ENCODE measurements at places on chromosomes 3 and 15.

DNA sequence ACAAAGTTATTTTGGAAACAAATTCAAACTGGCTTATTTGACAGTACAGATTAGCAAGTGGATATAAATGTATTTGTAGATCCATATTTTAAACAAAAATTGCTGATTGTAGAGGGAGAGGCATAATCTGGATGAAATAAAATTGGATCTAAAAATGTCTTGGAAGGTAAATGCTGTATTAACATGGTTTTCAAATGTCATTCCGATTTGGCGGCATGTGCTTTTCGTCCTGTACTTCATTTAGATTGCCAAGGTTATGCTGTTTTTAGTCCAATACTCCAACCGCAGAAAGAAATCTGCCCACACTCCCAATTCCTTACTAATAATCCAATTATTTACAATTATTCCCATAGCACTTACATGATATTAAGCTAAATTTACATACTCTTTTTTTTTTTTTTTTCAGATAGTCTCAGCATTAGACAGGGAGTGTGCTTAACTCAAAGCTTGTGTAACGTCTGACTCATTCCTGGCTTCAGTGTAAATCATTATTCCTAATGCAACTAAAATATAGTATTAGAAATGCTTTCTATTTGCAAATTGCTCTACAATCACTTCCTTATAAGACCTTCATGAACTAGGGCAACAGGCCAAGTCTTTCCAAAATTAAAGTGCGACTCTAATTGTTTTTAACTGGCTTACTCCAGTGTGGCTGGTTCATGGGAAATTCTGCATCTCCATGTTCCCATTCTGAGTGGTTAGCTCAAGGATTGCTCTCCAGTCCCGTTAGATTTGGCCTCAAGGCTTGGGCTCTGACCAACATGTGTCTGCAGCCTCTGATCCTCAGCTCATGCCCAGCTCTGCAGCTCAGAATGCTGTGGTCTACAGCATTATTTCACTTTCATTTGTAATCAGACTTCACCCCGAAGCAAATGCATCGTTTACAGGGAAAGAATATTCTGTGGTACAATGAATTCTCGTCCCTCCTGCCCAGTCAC lies 103.9 kb downstream of the FBN1 start:
- no peak for DNase-seq

GRCh38 chr3:162863579-162863978 lies 1367.0 kb downstream of the OTOL1 start:
- no peak for DNase-seq

DNA sequence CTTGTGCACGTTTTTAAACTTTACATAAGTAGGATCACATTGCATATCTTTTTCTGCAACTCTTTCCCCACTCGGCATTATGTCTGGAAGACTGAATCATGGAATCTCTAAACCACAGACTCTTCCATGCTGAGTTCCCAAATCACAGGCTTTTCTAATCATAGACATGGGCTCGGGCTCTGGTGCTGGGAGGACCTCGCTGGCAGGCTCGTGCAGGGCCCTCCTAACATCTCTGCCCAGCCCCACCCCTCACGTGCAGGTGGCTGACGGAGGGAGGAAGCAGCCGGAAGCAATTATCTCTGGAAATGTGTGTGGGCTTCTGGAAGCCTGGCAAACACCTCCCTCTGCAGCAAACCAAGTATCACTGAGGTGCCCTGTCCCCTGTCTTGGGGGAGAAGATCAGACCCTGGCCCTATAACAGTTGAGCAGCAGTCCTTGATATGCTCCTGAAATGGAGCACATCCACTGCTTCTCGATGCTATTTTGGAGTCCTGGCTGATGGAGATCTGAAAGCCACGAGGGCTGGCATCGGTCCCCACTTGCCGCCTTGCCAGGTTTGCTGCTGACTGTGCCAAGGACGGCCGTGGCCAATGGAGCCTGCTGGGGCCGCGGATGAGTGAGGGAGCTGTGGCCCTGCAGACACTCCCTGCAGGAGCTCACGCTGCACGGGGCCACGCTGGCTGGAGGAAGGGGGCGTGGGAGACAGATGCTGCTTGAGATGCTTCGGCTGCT lies 4.4 kb upstream of the IQSEC1 start:
- DNase-seq = no peak

GRCh38 chr3:16253601-16254000 lies 11.1 kb downstream of the DPH3 start:
- no peak for DNase-seq

DNA sequence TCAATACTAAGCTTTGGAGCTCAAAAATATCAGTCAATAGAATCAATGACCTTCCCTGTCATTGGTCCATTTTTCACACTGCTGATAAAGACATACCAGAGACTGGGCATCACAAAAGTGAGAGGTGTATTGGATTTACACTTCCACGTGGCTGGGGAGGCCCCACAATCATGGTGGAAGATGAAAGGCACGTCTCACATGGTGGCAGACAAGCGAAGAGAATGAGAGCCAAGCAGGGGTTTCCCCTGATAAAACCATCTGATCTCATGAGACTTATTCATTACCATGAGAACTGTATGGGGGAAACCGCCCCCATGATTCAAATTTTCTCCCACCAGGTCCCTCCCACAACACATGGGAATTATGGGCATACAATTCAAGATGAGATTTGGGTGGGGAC lies 81.9 kb downstream of the ANXA2 start:
- DNase-seq = no peak
